ENCODE measurements at places on chromosomes 13 and 19.

- no peak for DNase-seq
Observed at GRCh38 chr19:37355901-37356300, 15.0 kb upstream of the ZNF527 start.

DNA sequence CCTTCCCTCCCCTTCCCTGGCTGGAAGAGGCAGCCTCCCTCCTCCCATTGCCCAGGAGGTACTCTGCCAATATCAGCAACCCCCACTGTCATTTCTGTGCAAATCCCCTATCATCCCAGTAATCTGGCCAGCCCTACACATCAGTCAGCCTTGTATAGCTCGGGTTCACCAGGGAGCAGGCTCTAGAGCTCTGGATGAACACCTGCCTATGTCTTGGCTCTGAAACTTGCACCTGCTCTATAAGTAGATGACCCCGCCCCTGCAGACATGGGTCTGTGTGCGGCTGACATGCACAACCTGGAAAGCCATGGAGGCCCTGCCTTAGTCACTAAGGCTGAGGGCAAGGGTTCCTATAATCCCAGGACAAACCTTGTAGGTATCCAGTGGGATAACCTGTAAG, 1042.9 kb downstream of the UQCRFS1 start:
- no peak for DNase-seq

- DNase-seq = no peak
Observed at GRCh38 chr13:36251017-36251416, 36.7 kb upstream of the SOHLH2 start.

GRCh38 chr19:10006335-10006708, 4.0 kb downstream of the COL5A3 start:
- no peak for DNase-seq

- DNase-seq = no peak
Observed at GRCh38 chr19:844546-844971, 3.8 kb downstream of the PRTN3 start.

GRCh38 chr19:46904114-46905060, 43.6 kb downstream of the ARHGAP35 start:
- no peak for DNase-seq

- DNase-seq = no peak
Observed at GRCh38 chr13:34611671-34612070, 330.4 kb upstream of the NBEA start.
